ENCODE measurements at places on chromosomes 12 and 14.

GRCh38 chr12:48389409-48389808 lies 38.7 kb upstream of the ZNF641 start:
- no peak for DNase-seq

DNA sequence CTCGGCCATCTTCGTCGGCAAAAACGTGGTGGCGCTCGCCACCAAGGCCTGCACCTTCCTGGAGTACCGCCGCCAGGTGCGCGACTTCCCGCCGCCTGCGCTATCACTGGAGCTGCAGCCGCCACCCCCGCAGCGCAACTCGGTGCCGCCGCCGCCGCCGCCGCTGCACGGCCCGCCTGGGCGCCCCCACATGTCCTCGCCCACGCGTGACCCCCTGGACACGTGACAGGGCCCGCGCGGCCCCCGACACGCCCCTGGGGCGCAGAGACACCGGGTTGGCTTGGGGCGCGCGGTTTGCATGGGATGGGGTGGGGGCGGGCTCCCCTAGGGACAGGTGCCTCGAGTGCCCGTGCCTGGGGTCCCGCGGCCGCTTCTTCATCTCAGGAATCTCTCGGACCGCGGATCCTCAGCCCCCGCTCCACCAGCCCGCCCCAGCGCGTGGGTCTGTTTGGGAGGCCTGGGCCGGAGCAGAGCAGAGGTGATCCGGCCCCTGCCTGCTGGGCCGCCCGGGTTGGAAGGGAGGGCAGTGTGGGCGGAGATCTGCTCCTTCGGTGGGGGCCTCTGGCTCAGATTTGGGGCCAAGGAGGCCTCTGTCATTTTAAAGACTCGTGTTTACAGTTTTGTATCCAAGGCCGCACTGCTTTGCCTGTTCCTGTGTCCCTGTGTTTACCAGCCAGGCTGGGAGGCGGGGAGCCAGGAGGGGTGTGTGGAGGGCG lies 3.3 kb downstream of the TMEM121 start:
- DNase-seq = no peak

- DNase-seq = no peak
Measured at GRCh38 chr12:16187660-16188059, 89.8 kb downstream of the SLC15A5 start.

DNA sequence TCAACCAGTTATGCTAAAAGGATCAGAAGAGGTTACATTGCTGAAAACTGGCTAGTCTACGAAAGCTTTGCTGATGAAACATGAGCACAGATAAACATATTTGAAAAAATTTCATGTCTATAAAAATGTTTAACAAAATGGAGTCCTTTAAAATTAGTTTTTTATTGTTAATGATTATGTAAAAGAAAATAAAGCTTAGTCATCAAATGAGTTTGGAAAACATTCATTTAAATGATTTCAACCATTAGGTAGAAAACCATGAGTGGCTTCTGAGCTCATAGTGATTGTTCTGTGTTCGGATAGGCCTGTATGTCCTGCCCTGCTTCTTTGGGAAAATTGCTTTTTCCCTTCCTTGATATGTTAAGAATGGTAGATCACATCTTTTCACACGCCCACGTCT lies 584 bp upstream of the CD163L1 start:
- DNase-seq = no peak

DNA sequence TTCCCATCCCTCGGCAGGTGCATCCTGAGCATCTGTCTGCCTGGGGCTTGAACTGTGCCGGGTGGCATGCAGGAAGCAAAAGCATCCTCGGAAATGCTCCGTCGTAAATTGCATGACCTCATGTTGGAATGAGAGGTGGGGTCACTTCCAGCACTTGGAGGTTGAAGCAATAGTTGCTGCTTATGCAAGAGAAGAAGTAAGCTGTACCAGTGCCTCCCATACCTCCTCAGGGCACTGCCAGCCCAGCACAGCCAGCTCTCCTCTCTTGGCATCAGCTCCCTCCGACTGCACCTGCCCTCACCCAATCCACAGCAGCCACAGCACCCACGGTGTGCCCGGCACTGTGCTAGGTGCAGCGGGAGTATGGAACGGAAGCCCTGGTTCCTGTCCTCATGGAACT lies 11.5 kb downstream of the TEAD4 start:
- no peak for DNase-seq

GRCh38 chr12:15928870-15929571 lies 17.9 kb downstream of the DERA start:
- DNase-seq = no peak

- no peak for DNase-seq
Measured at GRCh38 chr12:44158746-44159145, 322.9 kb downstream of the TMEM117 start.

DNA sequence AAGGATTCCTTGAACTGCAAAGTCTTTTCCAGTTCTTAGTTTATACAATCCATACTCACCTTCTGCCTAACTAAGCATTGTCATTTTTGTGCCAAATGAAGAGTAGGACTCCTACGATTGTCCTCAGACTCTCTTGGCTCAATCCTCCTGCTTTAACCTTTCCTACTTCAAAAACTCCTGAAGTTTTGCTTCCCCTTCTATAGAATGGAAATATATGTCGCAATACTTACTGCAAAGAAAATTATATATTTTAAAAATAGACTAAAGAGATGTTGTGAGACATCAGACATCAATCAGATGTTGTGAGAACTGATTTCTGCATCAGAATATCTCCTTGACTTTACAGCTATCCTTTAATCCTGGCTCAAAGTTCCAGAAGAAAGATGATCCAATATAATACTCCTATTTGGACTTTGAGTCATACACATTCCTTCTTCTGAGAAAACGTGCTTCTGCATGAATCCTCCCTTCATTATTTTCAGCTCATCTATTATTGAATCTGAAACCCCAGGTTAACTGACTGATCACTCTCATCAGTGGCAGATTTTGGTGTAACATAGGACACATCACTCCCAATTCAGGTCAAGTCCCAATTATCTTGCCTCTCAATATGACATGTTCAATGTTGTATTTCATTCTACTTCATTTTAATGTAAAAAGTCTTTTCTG lies 48.8 kb downstream of the A2M start:
- DNase-seq = no peak

- DNase-seq = no peak
Measured at GRCh38 chr14:78752518-78753188, 582.5 kb downstream of the NRXN3 start.

DNA sequence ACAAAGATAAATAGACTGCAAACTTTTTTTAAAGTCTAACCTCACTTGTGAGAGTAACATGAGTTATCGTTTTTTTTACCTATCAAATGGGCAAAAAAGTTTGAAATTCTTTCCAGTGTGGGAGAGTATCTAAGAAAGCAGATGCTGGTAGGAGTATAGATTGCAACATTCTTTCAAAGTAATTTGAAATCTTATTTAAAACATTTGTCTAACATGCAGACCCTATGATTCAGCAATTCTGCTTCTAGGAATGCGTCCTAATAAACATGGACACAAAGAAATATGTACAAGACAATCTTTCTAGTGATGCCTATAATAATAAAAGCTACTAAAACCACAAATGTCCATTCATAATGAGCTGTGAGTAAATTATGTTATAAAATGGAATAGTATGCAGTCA lies 110.4 kb upstream of the TMCC3 start:
- DNase-seq = no peak

GRCh38 chr12:89936631-89937030 lies 228.0 kb upstream of the ATP2B1 start:
- no peak for DNase-seq

DNA sequence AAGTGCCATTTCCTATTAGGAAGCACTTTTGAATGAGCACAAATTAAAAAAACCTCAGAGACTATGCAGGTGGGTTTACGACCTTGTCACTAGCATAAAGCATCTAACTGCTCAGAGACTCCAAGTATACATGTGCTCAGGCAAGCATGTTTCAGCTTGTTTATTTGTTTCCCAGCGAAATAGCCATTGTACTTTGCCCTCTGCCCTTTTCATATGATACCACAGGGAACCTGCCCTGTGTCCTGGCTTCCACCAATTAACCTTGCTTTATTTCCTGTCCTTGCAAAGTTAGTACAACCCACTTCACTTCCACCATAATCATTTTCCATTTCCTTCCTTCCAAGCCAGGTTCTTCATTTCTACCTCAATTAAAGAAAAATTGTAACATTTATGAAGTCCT lies 194.9 kb downstream of the DUSP6 start:
- DNase-seq = no peak

- DNase-seq = no peak
Measured at GRCh38 chr14:24289649-24290280, 9.8 kb downstream of the DHRS1 start.

GRCh38 chr12:132469423-132469822 lies 20.5 kb upstream of the FBRSL1 start:
- DNase-seq = no peak

DNA sequence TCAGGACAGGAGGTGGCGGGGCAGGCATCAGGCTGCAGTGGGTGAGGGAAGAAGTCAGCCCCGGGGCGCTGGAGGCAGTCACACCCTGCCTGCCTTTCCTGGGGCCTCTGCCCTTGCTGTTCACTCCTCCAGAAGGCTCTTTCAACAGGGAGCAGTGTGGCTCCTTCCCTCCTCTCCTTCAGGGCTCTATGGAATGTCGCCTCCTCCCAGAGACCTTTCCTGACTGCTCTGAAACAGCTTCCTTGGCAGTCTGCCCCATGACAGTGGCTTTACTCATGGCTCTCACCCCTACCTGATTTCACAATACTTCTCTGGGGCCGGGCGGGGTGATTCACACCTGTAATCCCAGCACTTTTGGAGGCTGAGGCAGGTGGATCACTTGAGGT lies 7.1 kb downstream of the RHOF start:
- peak; percentile 40 for DNase-seq

DNA sequence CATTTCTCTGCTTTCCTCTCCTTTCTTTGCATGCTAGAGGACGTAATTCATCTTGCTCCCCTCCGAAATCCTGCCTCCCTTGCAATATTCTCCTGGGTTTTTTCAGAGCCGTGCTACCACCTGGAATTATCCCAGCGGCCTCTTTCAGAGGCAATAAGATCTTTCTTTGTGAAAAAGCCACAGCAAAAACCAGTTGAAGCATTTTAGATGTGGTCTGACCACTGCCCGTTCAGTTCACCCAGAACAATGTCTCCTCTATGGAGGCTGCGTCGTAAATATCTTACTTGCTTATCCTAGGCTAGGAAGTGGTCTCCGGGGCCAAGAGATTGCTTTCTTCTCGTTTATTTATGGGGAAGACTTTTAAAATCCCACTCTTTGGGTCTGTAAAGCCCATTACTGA lies 85.8 kb downstream of the TBX5 start:
- DNase-seq = no peak

DNA sequence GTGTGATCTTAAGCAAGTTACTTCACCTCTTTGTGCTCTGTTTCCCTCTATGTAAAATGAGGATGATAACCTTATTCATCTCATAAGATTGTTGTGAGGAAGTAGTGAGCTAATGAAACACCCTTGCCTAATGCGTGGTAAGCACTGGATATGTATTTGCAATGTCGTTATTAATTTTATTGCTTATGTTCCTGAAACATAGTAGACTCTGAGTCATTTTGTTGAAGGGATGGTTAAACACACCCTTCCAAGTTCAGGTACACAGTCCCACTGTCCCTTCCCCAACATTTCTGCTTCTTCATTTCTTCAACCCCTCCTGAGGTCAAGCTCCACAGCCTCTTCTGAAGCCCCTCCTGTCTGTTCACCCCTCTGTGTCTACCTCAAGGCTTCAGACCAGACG lies 40.2 kb upstream of the FAM222A start:
- DNase-seq = no peak

GRCh38 chr12:51534216-51535074 lies 56.6 kb upstream of the SCN8A start:
- no peak for DNase-seq

- DNase-seq = no peak
Measured at GRCh38 chr14:79730953-79731352, 480.4 kb downstream of the DIO2 start.

- no peak for DNase-seq
Measured at GRCh38 chr12:69509308-69509736, 39.1 kb downstream of the FRS2 start.

DNA sequence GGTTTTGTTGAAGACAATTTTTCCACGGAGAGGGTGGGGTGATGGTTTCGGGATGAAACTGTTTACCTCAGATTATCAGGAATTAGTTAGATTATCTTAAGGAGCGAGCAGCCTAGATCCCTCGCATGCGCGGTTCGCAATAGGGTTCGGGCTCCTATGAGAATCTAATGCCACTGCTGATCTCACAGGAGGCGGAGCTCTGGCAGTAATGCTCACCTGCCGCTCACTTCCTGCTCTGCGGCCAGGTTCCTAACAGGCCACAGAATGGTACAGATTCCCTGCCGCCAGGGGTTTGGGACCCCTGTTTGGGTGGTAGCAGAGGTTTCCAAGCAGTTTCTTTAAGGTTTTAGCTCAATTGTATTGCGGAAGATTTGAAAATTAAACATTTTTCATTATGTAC lies 439.8 kb upstream of the OR4E1 start:
- no peak for DNase-seq

GRCh38 chr14:34507459-34507858 lies 32.0 kb downstream of the EAPP start:
- DNase-seq = no peak

DNA sequence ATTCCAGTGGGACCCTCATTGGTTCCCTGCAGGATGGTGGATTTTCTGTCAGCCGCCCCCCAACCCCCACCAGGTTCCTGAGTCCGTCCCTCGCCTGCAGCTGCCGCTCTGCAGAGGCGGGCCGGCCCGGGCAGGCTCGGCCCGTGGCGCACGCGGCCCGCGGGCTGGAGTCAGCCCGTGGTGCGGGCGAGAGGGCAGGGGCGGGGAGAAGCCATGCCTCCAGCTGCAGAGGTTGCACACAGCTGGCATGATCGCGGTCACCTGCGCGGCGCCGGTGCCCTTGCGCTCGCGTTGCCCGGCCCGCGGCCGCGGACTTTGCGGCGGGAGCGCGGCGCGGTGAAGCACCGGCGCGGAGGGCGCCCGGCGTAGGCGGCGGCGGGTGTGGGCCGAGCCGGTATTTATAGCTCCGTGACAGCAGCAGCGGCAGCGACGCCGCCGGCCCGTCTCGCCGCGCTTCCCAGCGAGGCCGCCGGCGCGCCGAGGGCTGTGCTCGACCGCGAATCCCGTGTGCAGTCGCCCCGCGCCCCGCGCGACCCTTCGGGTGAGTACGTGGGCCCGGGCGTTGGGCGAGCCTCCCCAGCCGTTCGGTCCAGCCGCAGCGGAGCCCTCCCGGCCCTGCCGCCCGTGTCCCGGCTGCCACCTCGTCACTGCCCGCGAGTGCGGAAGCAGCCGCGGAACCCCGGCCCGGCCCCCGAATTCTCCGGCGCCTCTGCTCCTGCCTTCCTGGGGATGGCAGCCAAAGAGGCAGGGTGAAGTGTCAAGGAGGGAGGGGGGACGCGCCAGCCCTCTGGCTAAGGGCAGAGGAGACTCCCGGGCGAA lies at the start of gene TMEM117:
TSS of gene TMEM117 (plus strand) at position 426 of the 819 bp plus-strand sequence.
- no peak for DNase-seq

- DNase-seq = no peak
Measured at GRCh38 chr12:18794000-18794399, 56.1 kb downstream of the CAPZA3 start.

DNA sequence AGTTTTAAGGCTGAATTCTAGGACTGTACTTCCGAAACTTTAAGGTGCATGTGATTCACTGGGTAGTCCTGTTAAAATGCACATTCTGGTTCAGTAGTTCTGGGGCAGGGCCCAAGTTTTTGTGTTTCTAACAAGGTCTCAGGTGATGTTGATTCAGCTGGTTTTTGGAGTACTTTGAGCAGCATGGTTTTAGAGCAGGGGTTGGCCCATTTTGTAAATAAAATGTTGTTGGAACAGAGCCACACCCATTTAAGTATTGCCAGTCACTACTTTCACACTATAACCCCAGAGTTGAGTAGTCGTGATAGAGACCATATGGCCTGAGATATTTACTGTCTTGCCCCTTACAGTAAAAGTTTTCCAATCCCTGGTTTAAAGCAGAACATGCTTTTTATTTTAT lies 111.3 kb downstream of the SYNE2 start:
- DNase-seq = peak; percentile 16

Data from NCI-H2029 treated with DMSO at 0.1 percent for 48 hours (cell line).